ENCODE measurements at places on chromosomes 12 and 14. TPM values are rescaled to one million over a fixed set of nuclear protein-coding genes. Genes with fewer than 3 reads are reported as not detected.

- peak; percentile 66 for DNase-seq
Measured at GRCh38 chr14:87097015-87097414, 896.0 kb downstream of the GALC start.

The TRHDE gene
- 0.87 TPM for total RNA-seq

- peak; percentile 12 for DNase-seq
Measured at GRCh38 chr12:48160807-48161206, 3.5 kb upstream of the ASB8 start.

DNA sequence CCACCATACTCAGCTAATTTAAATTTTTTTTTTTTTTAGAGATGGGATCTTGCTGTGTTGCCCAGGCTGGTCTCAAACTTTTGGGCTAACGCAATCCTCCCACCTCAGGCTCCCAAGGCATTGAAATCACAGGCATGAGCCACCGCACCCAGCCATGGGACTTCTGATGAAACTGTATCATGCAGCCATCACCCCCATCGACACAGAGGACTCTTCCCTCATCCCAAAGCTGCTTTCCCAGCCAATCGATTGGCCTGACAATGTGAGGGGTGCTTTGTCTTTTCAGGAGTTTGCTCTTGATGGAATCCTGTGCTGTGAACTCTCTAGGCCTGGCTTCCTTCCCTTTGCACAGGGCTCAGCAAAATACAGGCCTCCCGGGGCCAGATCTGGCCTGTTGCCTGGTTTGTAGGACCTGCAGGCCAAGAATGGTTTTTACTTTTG, 59.6 kb upstream of the NCOR2 start:
- no peak for DNase-seq

All from astrocyte (in vitro differentiated cells and primary cell).